KBM-7 (cell line): ENCODE measurements at places on chromosomes 2 and 18.

DNA sequence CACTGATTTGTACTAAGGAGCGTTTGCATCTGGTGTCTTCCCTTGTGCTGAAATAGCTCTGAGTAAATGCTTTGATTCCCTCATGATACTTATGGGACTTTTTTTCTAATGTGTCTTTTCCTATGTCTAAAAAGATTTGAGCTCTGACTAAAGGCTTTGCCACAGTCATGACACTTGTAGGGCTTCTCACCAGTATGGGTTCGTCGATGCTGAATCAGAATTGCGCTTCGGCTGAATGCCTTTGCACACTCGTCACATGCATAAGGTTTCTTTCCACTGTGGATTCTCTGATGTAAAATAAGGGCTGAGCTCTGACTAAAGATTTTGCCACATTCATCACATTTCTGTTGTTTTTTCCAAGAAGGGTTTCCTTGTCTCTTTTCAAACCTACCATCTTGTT is 8.0 kb downstream of the ZNF396 start:
- DNase-seq: no peak

DNA sequence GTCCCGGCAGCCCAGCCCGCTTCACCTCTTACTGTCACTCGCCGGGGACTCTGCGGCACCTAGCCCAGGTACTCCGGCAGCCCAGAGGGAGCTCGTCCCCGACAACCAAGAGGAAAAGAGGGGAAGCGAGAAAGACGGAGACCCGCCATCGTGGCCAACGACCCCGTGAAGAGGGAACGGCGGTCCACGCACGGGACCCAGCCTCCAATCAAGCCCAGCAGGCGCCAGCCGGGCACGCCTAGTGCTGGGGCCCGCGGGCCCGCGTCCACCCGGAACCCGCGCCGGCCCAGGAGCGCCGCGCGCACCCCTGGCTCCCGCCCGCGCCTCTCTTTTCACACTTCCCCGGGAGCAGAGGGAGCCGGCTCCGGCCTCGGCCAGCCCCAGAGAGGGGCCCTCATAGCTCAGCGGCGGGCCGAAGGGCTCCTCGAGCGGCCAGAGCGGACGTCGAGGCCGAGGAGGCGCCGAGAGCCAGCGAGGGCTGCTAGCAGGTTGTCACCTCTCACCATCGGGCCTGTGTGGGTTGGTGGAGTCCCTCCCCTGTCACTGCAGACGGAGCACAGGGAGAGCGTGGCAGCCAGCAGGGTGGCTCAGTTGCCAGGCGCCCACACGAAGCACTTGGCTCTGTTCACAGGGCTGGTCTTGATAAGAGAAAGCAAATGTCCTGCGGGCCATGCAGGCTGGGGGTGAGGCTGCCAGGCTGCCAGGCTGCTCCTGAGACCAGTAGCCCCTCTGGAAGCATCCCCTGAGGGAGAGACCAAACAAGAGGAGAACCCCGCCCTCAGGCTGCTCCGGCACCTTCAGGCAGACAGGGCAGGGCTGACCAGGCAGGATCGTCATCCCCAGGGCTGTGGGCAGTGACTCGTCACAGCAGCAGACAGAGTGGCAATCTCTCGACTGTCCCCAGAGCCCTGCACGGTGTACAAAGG is 36.9 kb upstream of the KLF11 start:
- DNase-seq: no peak

- no peak for DNase-seq
Observed at GRCh38 chr18:2896990-2897389, 50.2 kb downstream of the EMILIN2 start.

GRCh38 chr2:112924821-112925220 is 13.9 kb downstream of the IL37 start:
- DNase-seq: no peak

DNA sequence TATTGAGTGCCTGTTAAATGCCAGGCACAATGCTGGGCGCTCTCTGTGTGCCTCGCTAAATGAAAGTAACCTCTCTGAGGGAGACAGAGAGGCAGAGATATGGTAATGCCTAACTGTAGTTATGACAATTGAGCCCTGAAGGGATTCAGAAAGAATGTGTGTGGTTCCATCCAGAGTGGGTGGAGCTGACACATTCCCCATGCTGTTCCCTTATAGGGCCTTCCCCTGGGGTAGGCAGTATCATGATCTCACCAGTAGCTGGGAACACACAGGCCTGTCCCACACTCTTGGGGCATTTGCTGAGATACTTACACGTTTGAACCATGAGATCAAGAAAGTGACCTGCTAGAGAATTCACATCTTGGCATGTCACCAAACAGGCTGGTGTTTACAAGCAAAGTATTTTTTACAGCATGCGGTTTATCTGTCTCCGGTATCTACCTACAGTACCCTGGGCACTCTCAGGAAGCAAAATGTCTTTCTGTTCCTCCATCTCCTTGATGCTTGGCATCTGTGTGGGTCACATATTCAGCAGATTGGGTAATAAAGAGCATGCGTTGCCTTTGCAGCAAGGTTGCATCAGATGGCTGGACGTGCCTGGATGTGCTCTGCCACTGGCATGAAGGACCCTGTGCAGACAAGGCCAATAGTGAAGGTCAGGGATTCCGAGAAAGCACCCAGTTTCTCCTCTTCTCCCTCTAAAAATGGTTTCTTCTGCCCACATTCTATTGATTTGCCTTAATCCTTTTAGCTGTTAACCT is 9.4 kb downstream of the CTIF start:
- DNase-seq: no peak

GRCh38 chr2:67851016-67851415 is 211.8 kb downstream of the C1D start:
- DNase-seq: no peak

- DNase-seq: no peak
Observed at GRCh38 chr2:234139755-234140154, 89.3 kb downstream of the SPP2 start.

DNA sequence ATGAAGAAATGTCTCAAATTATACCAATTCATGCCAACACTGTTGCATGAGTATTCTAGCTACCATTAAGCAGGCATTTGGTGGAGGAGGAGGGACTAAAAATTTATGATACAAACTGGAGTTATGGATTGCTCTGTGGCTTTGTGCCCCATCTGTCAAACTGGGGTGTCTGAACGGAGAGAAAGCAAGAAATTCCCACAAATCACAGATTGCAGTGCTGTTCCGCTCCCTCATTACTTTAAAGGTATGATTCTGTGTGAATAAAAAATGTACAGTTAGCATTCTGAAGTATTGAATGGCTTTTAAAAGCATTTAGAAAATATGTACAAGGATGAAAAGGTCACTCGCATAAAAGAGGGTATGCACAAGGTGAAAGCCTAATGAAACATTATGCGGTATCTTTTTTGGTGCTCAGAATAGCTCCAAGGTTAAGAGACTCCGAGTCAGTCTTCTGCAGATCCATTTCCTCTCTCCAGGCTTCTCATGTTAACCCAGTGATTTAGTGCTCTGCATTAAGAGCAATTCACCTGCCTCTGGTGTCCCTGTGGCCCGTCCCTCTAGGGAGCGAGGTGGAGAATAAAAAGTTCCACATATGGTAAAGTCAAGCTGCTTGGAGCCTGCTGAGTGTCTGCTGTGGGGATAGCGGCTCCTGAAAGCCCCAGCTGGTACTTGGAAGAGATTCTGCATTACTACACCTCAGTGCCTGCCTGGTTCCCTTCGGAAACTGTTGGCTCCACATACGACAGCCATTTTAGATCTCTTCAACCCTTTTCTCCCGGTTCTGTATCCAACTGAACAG is 184.2 kb downstream of the ZNF521 start:
- no peak for DNase-seq

- no peak for DNase-seq
Observed at GRCh38 chr2:175063741-175064140, 58.6 kb upstream of the CHN1 start.

DNA sequence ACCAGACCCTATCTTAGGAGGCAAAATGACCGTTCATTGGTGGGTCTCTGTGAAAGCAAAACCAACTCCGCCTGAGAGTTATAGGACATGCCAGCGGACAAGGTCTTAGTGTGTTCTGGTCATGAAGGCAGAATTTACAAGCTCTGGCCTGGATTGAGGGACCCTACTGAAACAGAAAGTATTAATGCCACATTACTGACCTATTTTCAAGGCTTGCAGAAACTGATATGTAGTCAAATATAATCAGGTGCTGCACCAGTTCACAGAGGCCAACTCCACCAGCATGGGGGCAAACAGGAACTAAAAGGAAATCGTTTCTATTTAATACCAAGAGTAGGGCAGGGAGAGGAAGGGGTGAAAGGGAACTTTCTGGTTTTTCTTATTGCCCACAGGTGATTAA is 19.7 kb downstream of the TYMS start:
- no peak for DNase-seq

DNA sequence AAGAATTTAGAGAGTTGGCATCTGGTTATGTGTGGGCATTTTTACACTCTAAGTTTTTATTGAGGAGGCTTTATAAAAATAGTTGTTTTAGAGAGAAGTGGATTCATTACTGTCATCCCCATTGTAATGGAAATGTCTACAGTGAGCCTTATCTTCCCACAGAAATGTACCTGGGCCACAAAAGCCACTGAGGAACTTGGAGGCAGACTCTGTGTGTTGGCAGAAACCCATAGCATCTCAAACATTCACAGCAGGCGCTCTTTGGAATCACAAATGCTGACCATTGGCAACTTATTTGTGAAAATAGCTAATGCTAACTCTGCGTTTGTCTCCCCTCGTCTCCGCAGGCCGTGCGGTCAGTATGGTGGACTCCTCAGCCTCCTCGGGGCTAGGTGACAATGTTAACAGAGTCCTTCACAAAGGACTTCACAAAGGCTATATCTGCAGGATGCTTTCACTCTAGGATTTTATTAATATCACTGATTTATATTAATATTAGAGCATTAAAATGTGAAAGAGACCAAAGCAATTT is 689.1 kb upstream of the POU3F3 start:
- DNase-seq: no peak
